Common myeloid progenitor, CD34-positive (primary cell): ENCODE measurements at places on chromosomes 3 and 15.

GRCh38 chr15:27057904-27058645 lies 87.1 kb downstream of the GABRG3 start:
- no peak for DNase-seq

GRCh38 chr15:60932051-60932915 lies 296.8 kb downstream of the RORA start:
- peak; percentile 53 for DNase-seq

DNA sequence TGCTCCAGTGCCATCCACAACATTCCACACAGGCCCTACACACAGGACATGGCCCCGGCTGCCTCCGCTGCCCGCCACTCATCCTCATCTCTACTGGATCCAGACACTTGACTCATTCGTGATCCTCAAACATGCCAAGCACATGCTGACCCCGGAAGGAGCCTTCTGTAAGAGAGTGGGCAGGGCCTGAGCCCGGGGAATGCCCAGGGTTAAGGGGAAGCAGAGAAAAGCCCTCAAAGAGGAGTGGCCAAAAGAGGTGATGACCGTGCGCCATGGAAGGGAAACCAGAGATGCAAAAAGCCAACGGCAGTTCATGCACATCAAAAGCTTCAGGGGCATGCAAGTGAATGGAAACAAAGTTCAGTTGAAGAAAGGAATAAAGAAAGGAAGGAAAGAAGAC lies 46.1 kb downstream of the RFTN1 start:
- peak; percentile 44 for DNase-seq

DNA sequence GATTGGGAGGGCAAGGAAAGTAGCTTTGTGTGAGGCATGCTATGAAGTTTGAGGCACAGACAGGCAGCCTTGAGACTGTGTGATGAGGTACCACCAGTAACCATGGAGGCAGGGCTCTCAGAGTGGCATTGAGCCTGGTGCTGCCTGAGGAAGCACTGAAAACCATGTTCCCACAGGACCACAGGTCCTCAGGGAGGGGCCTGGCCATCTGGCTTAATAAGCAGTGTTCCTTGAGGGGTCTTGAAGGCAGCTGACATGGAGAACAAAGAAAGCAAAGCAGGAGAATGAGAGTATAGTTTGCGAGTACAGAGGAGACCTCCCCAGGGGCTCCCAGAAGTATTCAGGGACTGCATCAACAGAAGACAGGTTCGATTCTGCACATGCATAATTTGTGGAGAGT lies 346.6 kb downstream of the EPHB1 start:
- DNase-seq = no peak

- peak; percentile 6 for DNase-seq
Observed at GRCh38 chr3:21620511-21621155, 130.4 kb downstream of the ZNF385D start.

DNA sequence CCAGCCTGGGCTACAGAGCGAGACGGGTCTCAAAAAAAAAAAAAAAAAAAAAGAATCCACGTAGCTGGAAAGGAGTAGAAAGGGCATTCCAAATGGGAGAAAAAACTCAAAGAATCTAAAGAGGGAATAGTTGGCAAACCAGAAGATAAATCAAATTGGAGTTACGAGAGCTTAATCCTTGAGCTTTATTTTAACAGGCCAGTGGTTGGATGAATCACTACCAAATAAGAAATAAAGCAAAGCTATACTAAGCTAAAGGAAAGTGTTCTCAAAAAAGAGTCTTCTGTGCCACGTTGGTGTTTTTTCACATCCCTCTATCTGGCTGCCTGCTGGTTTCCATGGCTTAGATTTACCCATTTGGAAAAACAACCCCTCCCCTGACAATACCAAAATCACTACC lies 14.0 kb downstream of the VGLL4 start:
- no peak for DNase-seq

DNA sequence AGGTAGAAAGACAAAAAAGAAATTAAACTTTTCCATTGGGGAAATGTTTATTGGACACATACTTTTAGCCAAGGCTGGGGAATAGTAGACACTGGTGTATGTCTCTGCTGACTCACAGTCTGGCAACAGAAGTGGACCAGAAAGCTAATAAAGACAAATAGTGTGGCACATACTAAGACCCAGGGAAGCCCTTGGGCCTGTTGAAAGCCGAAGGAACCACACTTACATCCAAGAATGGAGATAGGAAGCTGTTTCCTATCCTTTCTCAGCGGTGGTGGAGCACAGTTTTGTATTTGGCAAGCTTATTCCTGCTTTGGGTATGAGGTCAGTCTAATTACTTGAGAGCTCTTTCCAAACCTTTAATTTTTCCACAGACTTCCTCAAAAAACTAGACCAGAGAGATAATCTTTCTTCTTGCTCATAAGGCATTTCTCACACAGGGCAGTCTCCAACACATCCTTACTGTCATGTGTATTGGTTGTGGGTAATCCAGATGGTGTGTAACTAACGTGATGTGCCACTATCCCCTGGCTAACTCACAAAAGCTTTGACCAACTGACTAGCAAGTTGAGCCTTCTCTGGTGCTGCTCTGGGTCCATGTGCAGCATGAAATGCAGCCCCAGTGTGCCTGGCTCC lies 279.1 kb upstream of the IGF1R start:
- DNase-seq = no peak

DNA sequence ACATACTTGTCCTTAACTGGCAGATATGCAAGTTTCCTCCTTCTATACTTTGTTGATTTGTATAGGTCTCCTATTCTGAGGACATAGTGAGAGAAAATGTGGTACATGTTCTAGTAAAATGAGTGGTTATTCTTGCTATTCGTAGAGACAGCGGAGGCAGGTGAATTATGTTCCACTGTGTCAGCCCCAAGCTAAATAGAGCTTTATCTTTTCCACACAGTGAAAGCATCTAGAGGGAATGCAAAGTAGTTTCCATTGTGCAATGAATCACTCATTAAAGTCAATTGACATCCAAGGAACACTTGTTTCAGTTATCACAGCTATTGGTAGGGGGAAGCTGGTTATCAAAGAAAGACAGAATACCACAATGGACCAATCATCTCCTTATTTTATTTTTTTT lies 262.4 kb downstream of the NLGN1 start:
- DNase-seq = no peak

DNA sequence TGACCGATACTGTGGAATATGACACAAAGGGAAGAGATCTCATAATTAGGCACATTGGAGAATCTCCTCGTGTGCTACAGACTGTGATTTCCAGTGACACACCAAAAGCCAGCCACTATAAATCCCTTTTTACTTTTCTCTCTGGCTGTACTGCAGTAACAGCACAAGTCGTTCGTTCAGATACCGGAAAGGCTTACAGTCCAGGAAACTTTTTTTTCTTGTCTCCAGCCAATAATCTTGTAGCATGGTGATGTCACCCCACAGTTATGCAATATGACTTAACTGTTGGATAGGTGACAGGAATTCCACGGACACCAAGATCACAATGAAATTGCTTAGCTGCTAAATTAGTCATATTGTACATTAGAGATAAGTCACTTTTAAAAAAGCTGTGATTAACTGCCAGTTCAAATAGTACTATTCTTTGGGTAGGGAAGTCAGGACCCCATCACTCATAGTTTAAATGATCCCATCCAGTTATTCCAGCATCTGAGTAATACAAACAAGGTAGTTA lies 36.3 kb upstream of the TSC22D2 start:
- DNase-seq = peak; percentile 22

DNA sequence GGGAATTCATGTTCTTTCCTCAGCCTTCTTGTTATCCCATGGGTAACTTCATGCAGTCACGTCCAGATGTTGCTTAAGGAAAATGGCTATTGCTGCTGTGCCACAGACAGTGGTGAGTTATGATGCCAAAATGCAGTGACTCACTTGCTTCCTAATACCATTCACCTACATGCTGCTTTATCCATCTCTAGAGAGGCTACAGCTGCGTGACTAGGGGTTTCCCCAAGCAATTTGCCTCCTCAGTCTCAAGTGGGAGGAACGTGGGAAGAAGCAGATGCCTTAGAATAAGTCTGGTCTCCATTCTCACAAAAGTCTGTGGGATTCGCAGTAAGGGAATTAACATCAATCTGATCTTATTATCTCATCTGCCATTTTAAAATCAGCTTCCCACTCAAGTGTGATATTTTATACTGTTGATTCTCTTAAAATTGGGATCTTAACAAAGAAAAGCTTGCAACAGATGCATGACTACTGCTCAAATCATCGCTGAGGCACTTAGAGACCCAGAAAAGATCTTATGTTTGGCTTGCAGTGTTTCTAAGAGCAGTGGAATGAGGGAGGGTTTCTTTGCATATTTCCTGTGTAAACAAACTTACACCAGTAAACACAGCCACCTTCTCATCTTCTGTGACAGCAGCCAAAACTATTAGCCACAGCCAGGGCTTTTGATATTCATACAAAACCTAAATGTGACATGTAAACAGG lies 62.0 kb upstream of the ACP3 start:
- peak; percentile 9 for DNase-seq

DNA sequence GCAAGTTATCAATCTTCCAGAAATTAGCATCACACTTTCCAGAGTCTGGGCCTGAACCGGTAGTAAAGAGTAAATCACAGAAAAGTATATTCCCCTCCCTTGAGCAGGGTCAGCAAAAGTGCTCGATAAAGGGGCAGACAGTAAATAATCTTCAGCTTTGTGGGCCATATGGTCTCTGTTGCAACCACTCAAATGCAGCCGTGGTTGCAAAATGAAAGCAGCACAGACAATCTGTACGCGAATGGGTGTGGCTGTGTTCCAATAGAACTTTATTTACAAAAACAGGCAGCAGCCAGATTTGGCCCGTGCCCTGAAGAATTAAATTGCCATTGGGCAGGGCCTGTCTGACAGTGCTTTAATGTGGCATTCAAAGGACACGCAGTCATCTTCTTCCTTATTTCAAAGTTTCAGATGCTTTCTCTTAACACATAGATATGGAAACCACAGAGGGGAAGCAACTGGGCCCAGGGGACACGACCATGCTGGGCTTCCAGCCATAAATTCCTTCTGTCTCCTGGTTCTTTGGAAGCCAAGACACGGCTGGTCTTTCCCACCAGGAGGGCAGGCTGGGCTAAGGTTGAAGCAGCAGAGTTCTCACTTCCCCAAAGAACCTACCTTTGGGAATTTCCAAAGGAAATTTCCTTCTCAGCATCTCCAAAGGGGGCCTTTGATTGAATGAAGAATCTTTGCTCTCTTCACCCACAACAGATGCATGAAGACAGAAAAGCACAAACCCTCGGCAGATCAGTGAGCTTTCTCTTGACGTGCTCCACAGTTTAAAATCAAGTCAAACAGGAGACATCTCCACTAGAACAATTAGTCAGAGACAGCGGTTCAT lies 489.8 kb upstream of the PROK2 start:
- DNase-seq = peak; percentile 93

- DNase-seq = peak; percentile 95
Observed at GRCh38 chr3:71542521-71543370, 40.8 kb downstream of the FOXP1 start.

- no peak for DNase-seq
Observed at GRCh38 chr3:177618873-177619733, 421.8 kb upstream of the TBL1XR1 start.

DNA sequence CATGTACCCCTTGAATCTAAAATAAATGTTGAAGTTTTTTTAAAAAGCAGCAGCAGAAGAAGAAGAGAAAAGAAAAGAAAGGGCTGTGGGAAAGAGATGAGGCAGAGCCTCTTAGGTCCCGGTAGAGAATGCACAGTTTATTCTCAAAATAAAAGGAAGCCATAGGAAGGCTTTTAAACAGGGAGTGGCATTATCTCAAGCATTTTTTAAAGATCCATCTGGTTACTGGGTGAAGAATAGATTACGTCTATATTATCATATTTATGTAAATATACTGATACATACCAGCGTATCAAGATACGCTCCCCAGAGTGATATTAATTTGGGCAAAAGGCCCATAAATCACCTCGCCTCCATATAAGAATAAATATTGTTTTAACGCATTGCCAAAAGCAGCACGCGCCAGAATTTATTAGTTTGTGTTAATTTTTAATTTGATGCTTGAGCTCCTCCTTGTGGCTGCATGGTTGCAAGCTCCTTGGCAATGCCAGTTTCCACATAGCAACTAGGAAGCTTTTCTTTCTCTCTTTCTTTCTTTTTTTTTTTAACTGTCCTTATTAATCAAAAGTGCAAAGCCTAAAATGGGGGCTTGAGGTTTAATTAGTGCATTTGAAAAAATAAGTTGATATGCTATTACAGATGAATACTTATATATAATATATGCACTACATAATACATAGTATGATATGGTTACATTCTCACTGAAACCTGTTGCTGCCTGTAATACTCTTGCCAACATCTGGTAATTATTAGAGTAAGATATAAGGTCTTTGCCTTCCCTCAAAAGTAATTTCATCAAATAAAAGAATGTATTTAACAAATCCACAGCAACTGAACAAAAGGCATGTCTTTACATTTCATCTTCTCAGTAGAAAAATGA lies 242.8 kb upstream of the UBE2E2 start:
- peak; percentile 61 for DNase-seq

- DNase-seq = no peak
Observed at GRCh38 chr3:31848911-31849310, 132.2 kb downstream of the OSBPL10 start.

DNA sequence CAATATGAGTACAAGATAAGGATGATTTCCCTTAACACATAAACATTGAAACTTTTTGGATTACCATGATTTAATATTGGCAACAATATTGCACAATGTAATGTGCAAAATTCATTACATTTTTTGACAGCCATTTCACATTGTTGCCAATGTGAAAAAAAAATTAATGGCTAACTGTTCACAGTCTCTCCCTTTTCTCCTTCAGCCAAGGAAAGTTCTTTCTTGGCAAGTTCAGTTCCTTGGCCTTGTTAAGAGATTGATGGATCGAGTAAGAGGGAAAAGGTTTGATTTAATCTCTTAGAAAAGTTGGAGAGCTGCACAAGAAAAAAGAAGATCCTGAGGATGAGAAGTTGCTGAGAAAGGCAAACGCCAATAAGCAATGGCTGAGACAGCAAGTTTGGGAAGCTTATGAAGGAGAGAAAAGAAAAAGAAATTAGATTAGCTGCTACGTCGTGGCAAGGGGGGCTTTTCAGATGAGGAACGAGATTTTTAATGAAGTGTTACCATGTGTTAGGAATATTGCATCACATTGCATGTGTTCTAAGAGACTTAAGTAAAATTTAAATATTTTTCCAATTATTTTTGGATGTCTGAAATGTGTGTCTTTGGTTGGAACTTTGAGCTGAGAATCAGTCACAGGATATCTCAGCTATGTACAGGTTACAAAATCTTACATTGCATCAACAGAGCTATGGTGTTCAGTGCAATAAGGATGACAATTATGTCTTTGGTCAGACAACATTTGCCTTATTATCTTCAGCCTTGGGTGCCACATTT lies 61.4 kb upstream of the ZNF280D start:
- no peak for DNase-seq

- DNase-seq = no peak
Observed at GRCh38 chr3:140319739-140320138, 358.1 kb upstream of the TRIM42 start.
